ENCODE measurements at places on chromosomes 6 and 20.

DNA sequence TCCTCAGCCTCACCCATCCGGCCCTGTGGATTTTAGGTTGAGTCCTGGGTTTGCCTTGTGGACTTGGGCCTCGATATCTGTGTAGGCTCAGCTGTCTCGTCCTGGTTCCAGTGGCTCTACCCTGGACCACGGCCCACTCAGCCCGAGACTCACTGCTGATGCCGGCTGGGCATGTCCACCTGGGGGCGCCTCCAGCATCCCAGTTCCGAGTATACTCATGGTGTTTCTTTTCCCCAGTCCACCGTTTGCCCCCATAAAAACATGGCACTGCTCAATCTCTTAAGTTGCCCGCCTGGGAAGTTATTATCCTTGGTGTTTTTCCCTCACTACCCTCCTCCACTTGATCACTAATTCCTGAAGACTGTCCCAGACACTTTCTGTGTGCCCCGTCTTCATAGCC lies 99.1 kb downstream of the ARID1B start:
- DNase-seq = no peak

- no peak for DNase-seq
These were observed 754.4 kb upstream of the MARCKS start for GRCh38 chr6:113102761-113103160.

GRCh38 chr6:43842231-43842794 lies 72.3 kb downstream of the VEGFA start:
- DNase-seq = no peak

DNA sequence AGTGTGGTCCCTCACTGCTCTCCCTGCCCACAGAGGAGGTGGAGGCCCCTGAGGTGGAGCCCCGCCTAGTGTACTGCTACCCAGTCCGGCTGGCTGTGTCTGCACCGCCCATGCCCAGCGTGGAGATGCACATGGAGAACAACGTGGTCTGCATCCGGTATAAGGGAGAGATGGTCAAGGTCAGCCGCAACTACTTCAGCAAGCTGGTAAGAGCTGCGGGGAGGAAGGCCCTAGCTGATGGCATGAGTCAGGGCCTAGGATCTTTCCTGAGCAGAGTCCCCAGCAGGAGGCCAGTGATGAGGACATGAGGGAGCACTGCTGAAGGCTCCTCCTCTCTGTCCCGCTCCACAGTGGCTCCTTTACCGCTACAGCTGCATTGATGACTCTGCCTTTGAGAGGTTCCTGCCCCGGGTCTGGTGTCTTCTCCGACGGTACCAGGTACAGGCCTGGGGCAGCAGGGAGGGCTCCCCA lies 11.2 kb downstream of the PCIF1 start:
- no peak for DNase-seq

- no peak for DNase-seq
These were observed 30.8 kb downstream of the WRNIP1 start for GRCh38 chr6:2795956-2796355.

DNA sequence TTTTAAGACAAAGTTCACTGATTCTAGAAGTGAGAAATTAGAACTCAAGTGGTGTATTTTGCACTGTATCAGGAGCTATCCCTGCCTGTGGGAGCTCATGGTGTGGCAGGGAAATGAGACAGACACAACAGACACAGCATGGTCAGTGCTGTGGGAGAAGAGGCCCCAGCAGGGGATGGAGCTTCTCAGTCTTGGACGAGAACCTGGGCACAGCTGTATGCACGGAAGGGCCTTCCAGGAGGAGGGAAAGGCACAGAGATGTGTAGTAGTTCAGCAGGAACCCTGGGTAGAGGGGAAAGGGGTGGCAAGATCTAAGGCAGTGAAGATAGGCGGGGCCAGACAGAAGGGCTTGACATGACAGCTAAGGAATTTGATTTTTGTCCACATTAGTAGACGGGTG lies 48.8 kb upstream of the KIF25 start:
- no peak for DNase-seq

GRCh38 chr20:2104236-2104635 lies 2.6 kb downstream of the STK35 start:
- DNase-seq = no peak

DNA sequence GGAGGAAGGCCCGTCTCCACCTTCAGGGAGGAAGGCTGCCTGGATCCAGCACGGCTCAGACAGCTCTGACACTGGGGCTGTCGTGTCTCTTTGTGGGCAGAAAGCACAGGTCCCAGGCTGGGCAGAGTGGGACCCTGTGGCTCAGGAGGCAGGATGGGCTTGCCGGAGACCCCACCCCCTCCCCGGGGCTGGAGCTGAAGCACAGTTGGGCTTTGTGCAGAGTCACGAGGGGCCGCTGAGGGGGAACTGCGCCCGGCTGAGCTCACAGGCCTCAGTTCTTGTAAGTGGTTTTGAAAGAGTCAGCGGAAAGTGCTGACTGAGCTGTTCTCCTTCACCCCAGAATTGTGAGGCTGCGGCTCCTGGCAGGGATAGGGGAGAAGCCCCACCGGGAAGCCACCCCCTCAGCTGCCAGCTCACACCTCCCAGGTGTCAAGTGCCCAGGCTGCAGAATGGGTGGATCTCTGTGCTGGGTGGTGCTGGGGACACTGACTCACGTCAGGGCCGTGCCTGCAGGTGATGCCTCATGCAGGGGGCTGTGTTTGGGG lies 145.5 kb upstream of the RNF24 start:
- DNase-seq = no peak

- no peak for DNase-seq
These were observed 174.7 kb upstream of the PROKR2 start for GRCh38 chr20:5491455-5491854.

DNA sequence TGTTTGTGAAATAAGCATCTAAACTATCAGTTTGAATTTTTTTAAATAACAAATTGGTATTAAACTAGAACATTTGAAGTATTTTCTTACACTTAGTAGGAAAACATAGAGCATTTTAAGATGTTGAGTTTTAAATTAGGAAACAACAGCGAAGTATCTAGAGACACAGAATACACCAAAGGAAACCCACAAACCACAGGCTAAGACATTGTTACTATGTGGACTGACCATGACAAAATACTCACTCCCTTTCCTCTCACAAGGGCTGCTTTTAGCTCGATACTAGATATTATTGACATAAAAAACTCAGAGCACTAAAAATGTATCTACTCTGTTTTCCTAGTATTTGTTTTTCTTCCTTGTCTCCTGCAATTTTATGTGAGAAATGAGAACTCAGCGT lies 266.0 kb upstream of the CITED2 start:
- no peak for DNase-seq

DNA sequence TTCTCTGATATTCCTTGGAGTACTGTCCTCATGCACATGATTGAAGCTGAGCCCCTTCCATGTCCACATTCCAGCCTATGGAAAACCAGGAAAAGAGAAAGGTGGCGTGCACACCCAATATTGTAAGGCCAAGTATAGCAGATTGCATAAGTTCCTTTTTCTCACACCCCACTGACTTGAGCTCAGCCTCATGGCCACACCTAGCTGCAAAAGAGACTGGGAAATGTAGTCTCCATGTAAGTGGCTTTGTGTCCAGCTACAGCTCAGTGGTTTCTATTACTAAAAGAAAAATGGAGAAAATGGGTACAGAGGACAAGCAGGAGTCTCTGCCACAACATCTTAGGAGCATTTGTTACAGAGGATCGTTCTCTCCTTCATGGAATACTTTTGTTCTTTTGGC lies 10.8 kb upstream of the UST start:
- no peak for DNase-seq

GRCh38 chr6:84492241-84493165 lies 265.1 kb upstream of the CEP162 start:
- no peak for DNase-seq

DNA sequence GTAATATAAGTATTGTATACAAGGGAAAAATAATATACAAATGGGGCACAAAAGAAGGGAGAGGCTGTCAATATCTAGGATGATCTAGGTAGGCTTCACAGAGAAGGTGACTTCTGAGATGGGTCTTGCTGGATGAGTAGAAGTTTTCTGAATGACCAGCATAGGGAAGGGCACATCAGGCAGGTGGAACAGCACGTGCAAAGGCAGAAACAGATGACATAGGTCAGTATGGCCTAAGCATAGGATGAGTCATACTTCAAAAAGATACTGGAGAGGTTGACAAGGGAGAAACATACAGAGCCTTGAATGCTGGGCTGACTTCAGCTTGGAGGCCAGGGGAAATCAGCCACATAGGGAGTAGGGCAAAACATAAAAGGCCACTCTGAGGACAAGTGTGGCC lies 31.9 kb upstream of the SIRPA start:
- no peak for DNase-seq

- no peak for DNase-seq
These were observed 2.3 kb downstream of the TMEM151B start for GRCh38 chr6:44272529-44272928.

DNA sequence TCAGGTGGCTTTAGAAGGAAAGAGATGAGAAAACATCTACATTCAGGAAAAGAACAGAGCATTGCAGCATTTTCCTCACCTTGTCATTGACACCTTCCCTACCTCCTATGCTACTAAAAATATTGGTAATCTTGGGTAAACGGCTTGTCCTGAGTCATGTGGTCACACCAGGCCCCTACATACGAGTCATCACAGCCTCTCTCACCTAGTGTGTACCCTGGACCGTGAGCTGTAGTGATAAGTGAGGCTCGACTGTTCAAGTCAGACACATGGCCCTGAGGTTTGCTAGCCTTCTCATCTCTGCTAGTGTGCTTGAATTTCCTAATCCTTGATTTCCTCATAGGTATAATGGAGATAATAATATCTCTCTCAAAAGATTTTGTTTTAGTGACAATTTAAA lies 29.6 kb upstream of the TMEM244 start:
- DNase-seq = no peak

- peak; percentile 97 for DNase-seq
These were observed 502.2 kb upstream of the JARID2 start for GRCh38 chr6:14743474-14744211.

GRCh38 chr6:138240476-138241245 lies 22.4 kb upstream of the PBOV1 start:
- DNase-seq = no peak

- peak; percentile 24 for DNase-seq
These were observed 49.7 kb downstream of the TOP1 start for GRCh38 chr20:41078329-41078728.

- DNase-seq = no peak
These were observed 92.5 kb upstream of the NXT1 start for GRCh38 chr20:23257848-23258746.

DNA sequence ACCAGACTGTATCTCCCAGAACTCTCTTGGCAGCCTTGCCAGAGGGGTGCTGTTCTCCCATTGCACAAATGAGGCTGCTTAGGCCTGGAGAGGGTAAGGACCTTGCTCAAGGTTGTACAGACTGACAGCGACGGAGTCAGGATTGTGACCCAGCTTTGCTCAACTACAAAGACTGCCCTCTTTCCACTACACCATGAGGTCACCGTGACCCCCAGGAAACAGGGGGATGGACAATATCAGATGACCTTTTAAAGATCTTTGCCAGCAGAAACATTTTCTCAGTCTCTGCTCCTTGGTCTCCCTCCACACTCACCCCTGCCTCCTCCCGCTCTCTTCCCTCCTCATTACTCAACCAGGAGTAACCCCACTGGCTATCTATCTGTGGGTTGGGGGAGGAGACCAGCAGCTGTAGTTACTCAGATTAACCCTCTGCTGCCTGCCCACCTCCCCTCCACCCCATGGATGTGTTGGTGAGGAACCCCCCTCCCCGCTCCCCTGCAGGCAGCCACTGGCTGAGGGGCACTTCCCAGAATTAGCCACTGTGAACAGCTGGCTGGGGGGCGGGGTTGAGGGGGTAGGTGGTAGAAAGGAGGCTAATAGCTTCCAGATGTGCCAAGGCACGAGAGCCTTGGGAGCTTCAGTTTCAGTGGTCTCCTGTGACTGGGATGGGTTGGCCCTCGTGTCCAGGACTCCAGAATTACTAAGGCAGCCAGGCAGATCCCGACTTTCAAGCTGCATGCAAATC lies 26.9 kb upstream of the MRPS18A start:
- peak; percentile 58 for DNase-seq

GRCh38 chr6:149445573-149445972 lies 39.2 kb downstream of the ZC3H12D start:
- no peak for DNase-seq
